Activated CD4-positive, alpha-beta T cell treated with anti-CD3 and anti-CD28 coated beads, Interleukin-2, amount 10 ng/mL, durations not matched to agents 7 days and 5 days (primary cell): ENCODE measurements at places on chromosomes 4 and X.
A peak's percentile ranks its signal among the peaks of the same experiment; 100 is the strongest.

GRCh38 chr4:95560774-95561173 is 12.0 kb upstream of the UNC5C start:
- H3K4me1 ChIP-seq, result no peaks in the 10 kb centered on the region
- no peak overlapping the region for H3K27ac ChIP-seq
- no peaks in the 10 kb centered on the region for H3K27me3 ChIP-seq
- H3K4me3 ChIP-seq, result no peak overlapping the region

GRCh38 chr4:8316251-8316771 is 46.8 kb downstream of the HTRA3 start:
- no peak overlapping the region for H3K4me3 ChIP-seq
- no peaks in the 10 kb centered on the region for H3K36me3 ChIP-seq
- peaks cover 5% of the 10 kb centered on the region for H3K27me3 ChIP-seq
- DNase-seq, result no peak
- H3K4me1 ChIP-seq, result no peaks in the 10 kb centered on the region

GRCh38 chr4:36249610-36250009 is 5.3 kb upstream of the ARAP2 start:
- no peaks in the 10 kb centered on the region for H3K36me3 ChIP-seq
- H3K27ac ChIP-seq, result no peak overlapping the region
- no peak for DNase-seq
- H3K4me3 ChIP-seq, result no peak overlapping the region
- H3K27me3 ChIP-seq, result peaks cover 8% of the 10 kb centered on the region

GRCh38 chr4:17717301-17717700 is 64.1 kb downstream of the FAM184B start:
- H3K4me1 ChIP-seq, result no peaks in the 10 kb centered on the region
- H3K27ac ChIP-seq, result no peak overlapping the region
- no peak overlapping the region for H3K4me3 ChIP-seq
- peaks cover 4% of the 10 kb centered on the region for H3K27me3 ChIP-seq
- no peaks in the 10 kb centered on the region for H3K36me3 ChIP-seq

GRCh38 chrX:50565718-50566117 is 95.1 kb upstream of the DGKK start:
- DNase-seq, result no peak
- H3K36me3 ChIP-seq, result no peaks in the 10 kb centered on the region
- H3K4me3 ChIP-seq, result no peak overlapping the region
- no peaks in the 10 kb centered on the region for H3K4me1 ChIP-seq
- peaks cover 11% of the 10 kb centered on the region for H3K27me3 ChIP-seq

- no peak for DNase-seq
- peaks cover 11% of the 10 kb centered on the region for H3K4me1 ChIP-seq
- no peak overlapping the region for H3K27ac ChIP-seq
- H3K27me3 ChIP-seq, result peaks cover 7% of the 10 kb centered on the region
- H3K4me3 ChIP-seq, result no peak overlapping the region
Measured at GRCh38 chr4:306551-306961, 1.3 kb upstream of the ZNF732 start.

- no peak overlapping the region for H3K27ac ChIP-seq
- H3K27me3 ChIP-seq, result no peaks in the 10 kb centered on the region
- no peaks in the 10 kb centered on the region for H3K36me3 ChIP-seq
- H3K4me1 ChIP-seq, result no peaks in the 10 kb centered on the region
Measured at GRCh38 chr4:90458576-90458975, 331.4 kb downstream of the CCSER1 start.

- peak overlapping the region; percentile 17 for H3K27ac ChIP-seq
- H3K27me3 ChIP-seq, result no peaks in the 10 kb centered on the region
- no peak overlapping the region for H3K4me3 ChIP-seq
- peaks cover 38% of the 10 kb centered on the region for H3K4me1 ChIP-seq
- DNase-seq, result no peak
- peaks cover 34% of the 10 kb centered on the region for H3K36me3 ChIP-seq
Measured at GRCh38 chr4:145830699-145831098, 107.9 kb downstream of the ZNF827 start.

DNA sequence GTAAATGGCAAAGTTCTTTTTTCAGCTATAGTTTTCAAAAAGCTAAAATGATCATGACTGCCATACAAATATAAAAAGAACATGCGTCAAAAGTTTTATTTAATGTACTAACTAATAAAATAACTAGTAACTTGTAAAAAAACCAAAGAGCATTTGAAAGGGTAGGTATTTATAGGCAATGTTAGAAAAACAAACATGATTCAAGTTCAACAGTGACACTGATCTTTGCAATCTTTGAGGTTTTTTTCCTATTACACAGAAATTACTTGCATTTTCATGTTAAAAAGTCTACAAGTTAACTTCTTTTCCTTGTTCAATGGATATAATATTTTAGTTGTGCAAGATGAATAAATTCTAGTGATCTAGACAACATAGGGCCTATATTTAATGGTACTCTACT is 72.3 kb upstream of the GRID2 start:
- no peak overlapping the region for H3K4me3 ChIP-seq
- H3K36me3 ChIP-seq, result no peaks in the 10 kb centered on the region

GRCh38 chr4:51932261-51932660 is 87.9 kb downstream of the LRRC66 start:
- H3K36me3 ChIP-seq, result no peaks in the 10 kb centered on the region
- no peak for DNase-seq
- no peaks in the 10 kb centered on the region for H3K27me3 ChIP-seq
- no peak overlapping the region for H3K27ac ChIP-seq
- no peaks in the 10 kb centered on the region for H3K4me1 ChIP-seq

GRCh38 chrX:48689208-48689920 is 5.8 kb downstream of the WAS start:
- no peaks in the 10 kb centered on the region for H3K27me3 ChIP-seq
- peaks cover 52% of the 10 kb centered on the region for H3K36me3 ChIP-seq
- H3K4me1 ChIP-seq, result peaks cover 33% of the 10 kb centered on the region

DNA sequence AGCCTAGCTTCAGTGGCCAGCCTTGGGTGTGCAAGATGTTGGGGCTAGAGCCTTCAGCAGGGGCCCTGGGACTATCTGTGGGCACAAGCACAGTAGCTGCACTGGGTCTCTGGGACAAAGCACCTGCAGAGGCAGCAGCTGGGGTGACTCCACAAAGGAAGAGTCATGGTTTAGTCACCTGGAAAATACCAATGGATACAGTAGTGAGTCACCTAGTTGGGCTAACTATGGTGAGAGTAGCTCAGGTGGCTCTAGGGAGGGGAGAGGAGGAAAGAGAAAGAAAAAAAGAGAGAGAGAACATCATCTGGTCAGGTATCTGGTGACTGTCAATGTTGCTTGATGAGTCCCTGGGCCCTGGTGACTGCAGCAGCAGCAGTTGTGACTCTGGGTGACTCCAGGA is 72.9 kb upstream of the SPIN4 start:
- no peaks in the 10 kb centered on the region for H3K27me3 ChIP-seq
- H3K36me3 ChIP-seq, result no peaks in the 10 kb centered on the region
- no peak overlapping the region for H3K4me3 ChIP-seq
- no peak overlapping the region for H3K27ac ChIP-seq
- no peaks in the 10 kb centered on the region for H3K4me1 ChIP-seq

GRCh38 chr4:141771889-141772830 is 135.8 kb downstream of the IL15 start:
- peak overlapping the region; percentile 71 for H3K27ac ChIP-seq
- peak overlapping the region; percentile 30 for H3K4me3 ChIP-seq
- no peaks in the 10 kb centered on the region for H3K36me3 ChIP-seq
- peak; percentile 14 for DNase-seq

DNA sequence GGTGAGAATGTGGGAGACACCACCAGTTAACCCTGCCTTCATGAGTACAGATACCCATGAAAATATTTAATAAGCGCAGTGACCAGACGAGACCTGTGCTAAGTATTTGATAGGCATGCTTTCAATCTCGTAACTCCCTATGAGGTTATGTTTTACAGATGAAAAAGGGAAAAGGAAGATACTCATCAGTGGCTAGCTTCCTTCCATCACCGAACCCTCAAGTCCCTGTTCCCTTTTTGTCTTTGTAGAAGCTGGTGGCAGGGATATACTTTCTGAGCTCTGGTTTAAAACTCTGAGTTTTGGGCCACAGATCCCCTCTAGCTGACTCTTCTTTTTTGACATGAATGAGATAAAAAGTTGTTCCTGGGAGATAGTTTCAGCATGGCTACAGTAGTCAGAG is 26.3 kb downstream of the AFF1 start:
- peaks cover 33% of the 10 kb centered on the region for H3K36me3 ChIP-seq
- DNase-seq, result no peak
- peaks cover 43% of the 10 kb centered on the region for H3K4me1 ChIP-seq
- H3K27me3 ChIP-seq, result no peaks in the 10 kb centered on the region

GRCh38 chrX:45230410-45230809 is 29.7 kb upstream of the DIPK2B start:
- no peak overlapping the region for H3K27ac ChIP-seq
- no peak overlapping the region for H3K4me3 ChIP-seq
- H3K36me3 ChIP-seq, result peaks cover 2% of the 10 kb centered on the region
- no peaks in the 10 kb centered on the region for H3K27me3 ChIP-seq

DNA sequence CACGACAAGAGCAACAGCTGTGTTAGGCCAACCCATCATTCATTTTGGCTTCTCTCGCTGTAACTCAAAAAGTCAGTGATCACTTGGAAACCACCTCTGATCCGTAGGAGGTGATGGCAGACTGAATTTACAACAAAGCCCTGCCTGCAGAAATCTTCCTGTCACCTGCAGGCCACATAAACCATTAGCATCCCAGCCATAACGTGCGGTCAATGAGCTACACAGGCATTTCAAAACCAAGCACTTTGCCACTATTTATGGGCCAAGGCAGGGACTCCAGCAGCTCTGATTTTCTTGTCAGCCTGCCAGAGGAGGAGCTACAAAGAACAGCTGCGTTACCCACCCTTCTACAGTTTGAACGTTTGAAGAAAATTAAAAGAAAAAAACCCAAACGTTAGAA is 228.1 kb upstream of the PPARGC1A start:
- no peaks in the 10 kb centered on the region for H3K27me3 ChIP-seq
- DNase-seq, result no peak
- no peak overlapping the region for H3K4me3 ChIP-seq
- no peaks in the 10 kb centered on the region for H3K4me1 ChIP-seq

DNA sequence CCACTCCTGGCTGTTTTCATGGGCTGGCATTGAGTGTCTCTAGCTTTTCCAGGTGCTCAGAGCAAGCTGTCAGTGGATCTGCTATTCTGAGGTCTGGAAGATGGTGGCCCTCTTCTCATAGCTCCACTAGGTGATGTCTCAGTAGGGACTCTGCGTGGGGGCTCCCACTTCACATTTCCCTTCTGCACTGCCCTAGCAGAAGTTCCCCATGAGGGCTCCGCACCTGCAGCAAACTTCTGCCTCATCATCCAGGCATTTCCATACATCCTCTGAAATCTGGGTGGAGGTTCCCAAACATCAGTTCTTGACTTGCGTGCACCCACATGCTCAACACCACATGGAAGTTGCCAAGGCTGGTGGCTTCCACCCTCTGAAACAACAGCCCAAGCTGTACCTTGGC is 13.8 kb downstream of the GLRA3 start:
- no peaks in the 10 kb centered on the region for H3K27me3 ChIP-seq
- no peaks in the 10 kb centered on the region for H3K4me1 ChIP-seq
- H3K27ac ChIP-seq, result no peak overlapping the region
- no peak overlapping the region for H3K4me3 ChIP-seq
